ENCODE measurements at places on chromosomes 3 and 15.

DNA sequence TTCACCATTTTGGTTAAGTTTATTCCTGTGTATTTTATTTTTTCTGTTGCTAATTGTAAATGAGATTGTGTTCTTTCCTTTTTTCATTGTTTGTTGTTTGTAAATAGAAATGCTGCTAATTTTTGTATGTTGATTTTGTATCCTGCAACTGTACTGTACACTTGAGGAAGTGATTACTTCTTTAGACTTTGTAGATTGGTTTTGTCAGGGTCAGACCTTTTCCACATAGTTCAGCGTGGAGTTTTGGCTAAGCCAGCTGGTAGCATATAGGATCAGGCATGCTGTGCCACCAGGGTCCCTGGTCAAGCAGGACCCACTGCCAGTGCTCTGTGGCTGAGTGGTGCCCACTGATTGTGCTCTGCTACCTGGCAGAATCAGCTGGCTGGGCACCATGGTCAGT, 80.1 kb downstream of the CD200 start:
- no peak for DNase-seq

- peak; percentile 65 for DNase-seq
Measured at GRCh38 chr3:13495921-13496723, 16.0 kb downstream of the HDAC11 start.

- peak; percentile 91 for DNase-seq
Measured at GRCh38 chr3:194486540-194487288, at the start of gene ATP13A3. Gene ATP13A3, minus strand, starts transcription at chr3:194487002. Its CDS starts 24,812 bp downstream, at chr3:194462190.

DNA sequence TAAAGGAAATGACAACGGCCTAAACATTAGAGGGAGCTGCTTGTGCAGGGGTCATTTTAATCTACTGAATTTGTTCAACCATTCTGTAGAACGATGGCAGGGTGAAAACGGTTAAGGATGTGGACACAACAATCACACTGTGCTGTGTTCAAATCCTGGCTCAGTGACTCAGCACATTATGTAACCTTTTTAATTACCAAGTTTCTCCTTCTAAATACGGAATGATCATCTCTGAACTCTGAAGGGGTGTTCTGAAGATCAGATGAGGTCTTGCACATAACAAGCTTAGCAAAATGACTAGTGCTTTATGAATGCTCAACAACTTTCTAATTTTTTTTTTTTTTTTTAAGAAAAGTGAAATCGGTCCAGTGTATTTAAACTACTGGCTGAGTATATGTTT, 592.8 kb downstream of the FOXP1 start:
- DNase-seq = no peak

DNA sequence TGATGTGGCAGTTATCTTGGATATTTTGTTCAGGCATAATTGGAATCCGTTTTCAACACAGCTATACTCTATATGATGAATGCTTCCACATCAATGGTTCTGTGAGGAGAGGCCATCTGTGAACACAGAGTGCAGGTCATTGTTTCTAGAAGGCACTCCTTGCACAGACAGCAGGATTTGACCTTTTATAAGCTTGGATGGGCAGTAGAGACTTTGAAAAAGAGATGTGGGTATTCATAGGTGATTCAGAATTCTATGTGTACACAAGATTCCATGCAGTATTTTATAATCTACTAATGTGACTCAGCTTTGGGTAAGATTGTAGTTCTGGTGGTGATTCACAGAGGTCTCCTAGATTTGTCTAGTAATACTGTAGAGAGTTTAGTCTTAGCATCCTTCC, 12.5 kb downstream of the ARPP21 start:
- no peak for DNase-seq

GRCh38 chr3:52036222-52036694, 20.1 kb downstream of the DUSP7 start:
- DNase-seq = no peak
